ENCODE measurements at places on chromosomes 5 and 9.

DNA sequence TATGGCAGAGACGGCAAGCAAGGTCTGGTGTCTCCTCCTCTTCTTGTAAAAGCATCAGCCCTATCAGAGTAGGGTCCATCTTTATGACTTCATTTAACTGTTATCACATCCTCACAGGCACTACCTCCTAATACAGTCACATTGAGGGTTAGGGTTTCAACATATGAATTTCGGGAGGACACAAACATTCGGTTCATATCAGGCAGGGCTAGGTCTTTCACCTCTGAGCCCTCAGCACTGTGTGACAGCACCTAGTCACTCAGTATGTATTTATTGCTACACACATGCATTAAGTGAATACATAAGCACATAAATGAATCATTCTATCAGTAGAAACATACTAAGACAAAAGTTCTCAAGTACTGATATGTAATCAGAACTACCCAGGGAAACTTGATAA lies 9.4 kb upstream of the BTF3 start:
- DNase-seq, result no peak

GRCh38 chr9:34047864-34048726 lies 592 bp downstream of the UBAP2 start:
- DNase-seq, result peak; percentile 84

GRCh38 chr9:18795947-18796671 lies 236.9 kb downstream of the SAXO1 start:
- no peak for DNase-seq

DNA sequence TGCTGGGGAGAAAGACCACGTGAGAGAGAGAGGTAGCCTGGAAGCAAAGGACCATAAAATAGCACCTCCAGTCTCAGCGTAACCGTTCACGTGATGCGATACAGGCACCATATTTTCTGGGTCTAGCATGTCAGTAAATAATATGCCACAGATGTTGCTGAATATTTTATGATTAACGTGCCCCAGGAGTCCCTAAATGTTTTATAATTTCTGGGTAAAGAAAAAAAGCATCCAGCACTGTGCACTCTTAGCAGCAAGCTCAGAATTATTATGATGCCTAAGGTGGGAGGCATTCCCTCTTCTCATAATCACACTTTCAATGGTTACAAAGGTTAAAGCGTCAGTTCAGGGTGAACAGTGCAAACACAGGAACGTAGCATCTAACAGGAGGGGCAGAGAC lies 121.8 kb downstream of the CAVIN4 start:
- no peak for DNase-seq

DNA sequence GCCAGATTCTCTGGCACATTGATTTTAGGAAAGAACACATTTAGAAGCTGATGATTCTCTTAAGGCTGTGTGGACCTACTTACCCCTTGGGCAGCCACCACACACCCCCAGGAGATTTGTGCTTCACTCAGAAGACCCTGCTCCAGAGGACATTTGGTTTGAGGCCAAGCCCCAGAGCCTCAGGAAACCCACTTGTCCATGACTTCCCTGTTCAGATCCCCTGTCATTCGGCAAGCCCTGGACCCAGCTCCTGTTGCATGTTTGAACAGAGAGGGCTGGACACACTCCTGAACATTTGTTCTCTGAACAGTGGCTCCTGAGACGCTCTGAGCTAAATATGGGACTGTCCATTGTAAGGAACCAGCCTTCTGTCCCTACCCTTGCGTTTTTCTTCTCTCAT lies 82.1 kb downstream of the AMBP start:
- peak; percentile 21 for DNase-seq

GRCh38 chr5:108728566-108729241 lies 19.0 kb upstream of the FER start:
- DNase-seq, result peak; percentile 83

GRCh38 chr5:179261301-179262125 lies 83.7 kb downstream of the ADAMTS2 start:
- DNase-seq, result peak; percentile 61

DNA sequence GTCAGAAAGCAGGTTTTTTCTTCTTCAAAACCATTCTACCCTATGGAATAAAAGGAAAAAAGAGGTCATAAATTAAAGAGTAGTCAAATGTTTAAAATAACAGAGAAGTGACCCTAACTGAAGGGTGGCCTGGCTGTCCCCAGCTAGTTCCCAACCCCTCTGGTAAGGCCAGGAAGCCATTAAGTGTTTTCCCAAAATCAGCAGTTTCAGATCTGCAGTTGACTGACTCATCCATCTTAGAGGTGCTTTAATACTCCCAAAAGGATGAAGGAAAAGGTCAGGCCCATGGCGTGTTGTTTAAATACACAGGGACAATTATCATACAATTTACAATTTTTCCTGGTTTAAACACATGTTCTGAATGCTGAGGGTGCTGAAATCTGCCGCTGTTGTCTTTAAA lies 47.9 kb upstream of the TBC1D9B start:
- no peak for DNase-seq

- DNase-seq, result no peak
Measured at GRCh38 chr5:40491644-40492043, 188.1 kb upstream of the PTGER4 start.

DNA sequence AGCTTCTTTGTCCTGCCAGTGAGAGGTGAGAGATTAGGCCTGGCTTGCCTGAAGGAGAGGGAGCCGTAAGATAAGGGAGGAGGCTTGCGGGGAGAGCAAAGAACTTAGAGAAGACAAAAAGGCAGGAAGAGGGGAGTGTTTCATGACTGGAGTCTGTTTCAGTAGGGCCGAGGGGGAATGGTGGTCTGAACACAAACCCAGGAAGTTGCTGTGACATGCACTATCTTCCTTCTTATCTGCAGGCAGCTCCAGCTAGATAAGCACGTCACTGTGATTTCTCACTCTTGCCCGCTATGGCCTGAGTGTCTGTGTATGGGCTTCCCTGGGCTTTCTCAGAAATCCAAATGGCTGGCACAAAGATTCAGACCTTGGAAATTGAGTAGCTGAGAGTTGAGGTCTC lies 307.5 kb upstream of the CLINT1 start:
- no peak for DNase-seq

- DNase-seq, result no peak
Measured at GRCh38 chr9:17635115-17635890, 56.4 kb downstream of the SH3GL2 start.

GRCh38 chr9:133059623-133060022 lies 2.2 kb upstream of the CEL start:
- DNase-seq, result no peak

GRCh38 chr5:41925555-41925951 lies 472 bp downstream of the FBXO4 start:
- no peak for DNase-seq

DNA sequence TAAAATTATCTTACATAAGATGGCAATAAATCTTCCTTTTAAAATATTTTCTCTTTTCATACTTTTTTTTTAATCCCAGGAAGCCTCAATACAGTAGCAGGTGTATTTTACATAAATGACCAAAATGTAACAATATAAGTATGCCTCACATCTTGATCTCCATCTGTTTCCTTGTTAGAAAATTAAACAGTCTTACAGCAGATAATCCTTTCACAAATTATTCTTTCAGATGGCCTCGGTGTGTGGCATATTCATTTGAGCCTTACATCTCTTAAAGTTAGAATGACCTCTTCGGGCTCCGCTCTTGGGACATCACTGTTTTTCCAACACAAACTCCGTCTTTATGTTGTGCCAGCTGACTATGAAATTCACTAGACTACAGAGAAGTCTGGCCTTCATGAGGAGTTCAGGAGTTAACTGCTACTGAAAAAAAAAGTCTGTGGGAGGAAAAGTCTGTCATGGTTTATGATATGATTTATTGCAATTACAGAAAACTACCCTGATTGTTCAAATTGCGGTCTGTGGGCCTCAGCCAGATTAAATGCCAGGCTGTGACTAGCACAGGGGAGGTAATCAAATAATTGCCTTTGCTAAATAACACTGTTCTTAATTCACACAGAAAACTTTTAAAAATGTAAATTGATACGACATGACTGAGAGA lies 292.9 kb upstream of the PUM3 start:
- DNase-seq, result no peak

- no peak for DNase-seq
Measured at GRCh38 chr5:98753507-98753906, 20.0 kb upstream of the RGMB start.

- DNase-seq, result peak; percentile 31
Measured at GRCh38 chr9:34550681-34551270, 28.0 kb upstream of the ENHO start.

- peak; percentile 90 for DNase-seq
Measured at GRCh38 chr5:132238169-132238744, 10.6 kb upstream of the P4HA2 start.

DNA sequence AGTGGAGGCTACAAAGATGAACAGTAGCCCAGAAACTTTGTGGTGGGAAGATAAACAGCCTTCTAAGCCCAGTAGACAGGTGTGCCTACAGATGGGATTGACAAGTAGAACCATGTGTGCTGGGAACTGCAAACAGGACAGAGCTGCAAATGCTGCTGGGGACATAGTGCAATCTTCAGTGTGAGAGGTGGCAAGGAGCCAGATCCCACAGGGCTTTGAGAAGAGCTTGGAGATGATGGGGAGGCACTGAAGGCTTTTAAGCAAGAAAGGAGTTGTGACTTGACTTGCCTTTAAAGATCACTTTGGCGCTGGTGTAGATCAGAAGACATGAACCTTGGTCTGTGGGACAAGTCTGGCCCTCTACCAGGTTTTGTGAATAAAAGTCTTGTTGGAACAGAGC lies 675.2 kb downstream of the ACTL7B start:
- no peak for DNase-seq

GRCh38 chr5:14676320-14676719 lies 11.8 kb downstream of the OTULIN start:
- peak; percentile 69 for DNase-seq

GRCh38 chr9:34611251-34611810 lies 566 bp downstream of the RPP25L start:
- no peak for DNase-seq

- no peak for DNase-seq
Measured at GRCh38 chr5:119070578-119070827, 384 bp upstream of the DMXL1 start.

- DNase-seq, result no peak
Measured at GRCh38 chr5:163813900-163814299, 308.5 kb downstream of the MAT2B start.

DNA sequence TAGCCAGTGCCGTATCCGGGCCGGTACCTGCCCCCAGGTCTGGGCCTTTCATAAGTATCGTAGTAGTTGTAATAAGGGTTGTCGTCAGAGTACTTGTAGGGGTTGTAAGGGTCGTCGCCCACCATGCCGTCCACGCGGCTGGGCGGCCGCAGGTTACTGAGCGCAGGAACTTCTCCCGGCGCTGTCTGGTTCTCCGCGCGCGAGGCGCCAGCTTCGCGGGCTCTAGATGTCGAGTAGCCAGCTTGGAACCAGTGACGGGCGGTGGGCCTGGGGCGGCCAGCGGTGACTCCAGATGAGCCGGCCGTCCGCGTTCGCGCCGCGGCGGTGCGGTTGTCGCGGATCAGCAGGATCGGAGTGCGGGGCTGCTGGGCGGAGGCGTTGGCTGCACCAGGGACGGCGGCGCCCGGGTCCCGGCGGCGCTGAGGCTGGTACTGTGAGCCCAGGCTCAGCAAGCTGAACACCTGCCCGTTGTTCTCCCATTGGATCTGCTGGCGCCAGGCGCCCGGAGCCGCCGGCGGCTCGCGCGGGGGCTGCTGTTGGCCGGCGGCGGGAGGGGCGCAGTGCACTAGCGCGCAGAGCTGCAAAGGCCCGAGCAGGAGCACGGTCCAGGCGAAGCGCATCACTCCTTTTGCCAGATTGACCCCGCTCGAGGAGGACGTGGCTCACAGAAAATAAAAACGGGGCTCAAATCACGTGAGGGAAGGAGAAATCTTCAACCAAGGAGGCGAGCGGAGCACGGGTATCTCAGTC lies 518 bp downstream of the LOX start:
- no peak for DNase-seq

DNA sequence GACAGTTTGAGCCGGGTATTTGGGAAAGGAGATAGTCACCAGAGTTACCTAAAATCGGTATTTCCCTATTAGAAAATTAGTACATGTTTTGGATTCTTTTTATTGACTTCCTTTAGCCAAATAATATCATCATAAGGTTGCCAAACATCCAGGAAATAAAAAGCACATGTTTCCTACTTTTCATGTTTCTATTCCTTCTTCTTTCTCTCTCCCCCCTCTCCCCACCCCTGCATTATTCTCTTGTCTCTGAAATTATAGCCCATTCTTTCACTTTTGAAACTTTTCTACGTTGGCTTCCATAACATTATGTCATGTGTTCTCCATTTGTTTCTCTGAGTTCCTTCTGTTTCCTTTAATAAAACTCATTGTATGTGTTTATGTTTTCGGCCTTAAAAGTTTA lies 161.9 kb downstream of the ALDH1A1 start:
- no peak for DNase-seq

GRCh38 chr5:147658293-147658932 lies 124.1 kb downstream of the JAKMIP2 start:
- DNase-seq, result no peak

DNA sequence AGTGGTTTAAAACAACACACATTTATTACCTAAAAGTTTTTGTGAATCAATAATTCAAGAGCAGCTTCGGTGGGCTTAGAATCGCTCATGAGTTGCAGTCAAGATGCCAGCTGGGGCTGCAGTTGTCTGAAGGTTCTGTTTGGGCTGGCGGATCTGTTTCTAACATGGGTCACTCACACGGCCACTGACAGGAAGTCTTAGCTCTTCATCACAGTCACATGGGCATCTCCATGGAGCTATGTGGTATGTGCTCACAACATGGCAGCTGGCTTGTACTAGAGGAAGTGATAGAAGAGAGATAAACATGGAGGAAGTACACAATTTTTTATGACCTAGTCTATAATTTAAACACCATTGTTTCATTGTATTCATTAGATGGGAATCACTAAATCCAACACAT lies 11.2 kb downstream of the KLHL9 start:
- DNase-seq, result no peak

- DNase-seq, result no peak
Measured at GRCh38 chr5:158908425-158909220, 191.1 kb downstream of the EBF1 start.

DNA sequence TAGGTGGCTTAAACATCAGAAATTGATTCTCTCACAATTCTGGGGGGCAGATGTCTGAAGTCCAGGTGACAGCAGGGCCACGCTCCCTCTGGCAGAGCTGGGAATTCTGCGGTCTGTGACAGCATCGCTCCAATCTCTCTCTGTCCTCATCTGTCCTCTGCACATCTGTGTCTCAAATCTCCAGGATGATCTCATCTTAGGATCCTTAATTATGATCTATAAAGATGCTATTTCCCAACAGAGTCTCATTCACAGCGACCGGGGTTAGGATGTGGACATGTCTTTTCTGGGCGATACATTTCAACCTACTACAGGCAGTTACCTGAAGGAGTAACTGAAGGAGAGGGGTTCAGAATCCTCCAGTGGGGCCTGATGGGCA lies 31.4 kb downstream of the ANKRD33B start:
- DNase-seq, result no peak
